ENCODE measurements at places on chromosomes 3 and 15.

DNA sequence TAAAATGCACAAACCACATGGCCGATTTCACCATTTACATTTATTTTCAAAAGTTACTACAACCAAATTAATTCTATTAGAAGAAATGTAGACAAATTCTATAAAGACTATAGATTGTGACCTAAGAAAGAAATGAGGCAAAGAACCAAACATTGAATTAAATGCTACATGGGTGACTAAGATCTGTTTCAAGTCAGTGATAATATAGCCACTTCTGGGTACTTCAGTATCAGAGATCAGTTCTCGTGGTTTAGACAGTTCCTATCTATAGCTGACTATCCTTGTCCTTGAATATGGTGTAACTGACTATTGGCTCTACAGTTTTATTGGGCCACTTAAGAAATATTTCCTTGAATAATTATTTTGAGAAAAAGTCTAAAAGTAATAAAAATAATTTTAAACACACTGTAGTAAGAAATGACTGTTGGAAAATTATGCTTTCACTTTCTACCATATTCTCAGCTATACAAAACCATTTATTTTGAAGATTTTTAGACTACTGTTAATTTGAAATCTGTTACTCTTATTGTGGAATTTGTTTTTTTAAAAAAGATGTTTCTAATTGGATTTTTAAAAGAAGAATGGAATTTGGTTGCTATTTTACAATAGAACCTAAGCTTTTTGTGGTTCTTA lies 14.1 kb downstream of the KCNMB3 start:
- DNase-seq: no peak

DNA sequence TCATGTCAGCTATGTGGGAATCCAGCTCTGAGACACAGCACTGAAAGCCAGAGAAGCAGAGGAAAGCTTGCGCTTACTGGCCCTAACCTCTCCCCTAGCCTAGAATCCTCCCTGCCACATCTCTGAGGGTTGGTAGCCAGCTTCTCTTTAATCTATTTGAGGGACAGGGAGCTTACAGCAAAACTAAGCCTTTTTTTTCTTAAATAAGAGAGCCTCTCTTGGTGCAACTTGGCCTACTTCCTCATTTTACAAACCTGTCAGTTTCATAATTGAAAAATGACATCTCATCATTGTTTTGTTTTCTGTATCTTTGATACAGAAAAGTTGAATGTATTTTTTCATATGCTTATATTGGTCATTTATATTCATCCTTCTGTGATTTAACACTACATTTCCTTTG lies 193.9 kb downstream of the ZNF621 start:
- DNase-seq: peak; percentile 43

DNA sequence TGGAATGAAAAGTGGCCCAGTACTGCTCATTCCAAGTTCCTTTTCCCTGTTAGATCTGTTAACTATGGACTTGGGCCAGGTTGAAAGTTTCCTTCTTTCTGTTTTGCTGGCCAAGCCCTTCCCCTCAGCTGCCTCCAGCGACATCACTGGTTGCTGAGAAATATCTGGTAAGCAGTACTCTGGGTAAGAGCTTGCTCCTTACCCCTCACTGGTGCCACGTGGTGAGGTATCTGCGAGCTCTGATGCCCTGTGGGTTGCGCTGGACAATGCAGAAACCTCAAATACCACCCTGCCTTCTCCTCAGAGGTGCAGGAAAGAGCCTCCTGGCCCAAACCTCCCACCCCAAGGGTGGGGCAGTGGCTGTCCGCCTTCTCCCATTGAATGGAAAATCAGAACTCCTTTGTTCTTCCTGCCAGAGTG lies 42.9 kb upstream of the APH1B start:
- DNase-seq: no peak

GRCh38 chr15:40128766-40129660 lies 20.3 kb upstream of the BMF start:
- no peak for DNase-seq

DNA sequence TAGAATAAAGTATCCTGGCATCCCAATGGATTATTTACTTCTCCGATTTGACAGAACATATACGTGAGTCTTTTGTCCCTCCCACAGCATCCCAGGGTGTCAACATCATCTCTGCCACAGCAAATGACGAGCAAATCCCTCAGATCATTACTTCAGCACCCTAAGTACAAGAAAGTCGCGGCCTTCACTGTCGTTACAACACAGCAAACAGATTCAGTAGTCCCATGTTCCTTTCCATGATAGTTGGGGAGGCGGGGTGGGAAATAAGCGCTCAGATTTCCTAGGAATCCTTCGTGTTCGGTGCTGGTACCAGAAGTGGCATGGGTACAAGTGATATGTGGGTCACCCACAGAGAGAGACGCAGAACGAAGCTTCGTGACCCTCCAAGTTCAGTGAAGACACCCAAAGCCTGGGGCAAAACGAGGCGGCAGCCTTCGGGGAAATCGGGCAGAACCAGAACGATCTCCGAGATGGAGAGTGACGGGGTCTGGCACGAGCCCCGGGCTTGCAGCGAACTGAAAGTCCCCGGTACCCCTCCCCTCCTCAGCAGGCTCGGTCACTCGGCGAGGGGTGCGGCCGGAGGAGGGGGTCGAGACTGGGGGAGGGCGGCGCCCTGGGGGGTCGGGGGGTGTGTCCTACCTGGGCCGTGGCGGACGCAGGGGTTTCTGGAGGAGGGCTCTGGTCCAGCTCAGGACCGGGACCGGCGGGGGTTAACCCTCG lies 619 bp downstream of the TTBK2 start:
- no peak for DNase-seq

DNA sequence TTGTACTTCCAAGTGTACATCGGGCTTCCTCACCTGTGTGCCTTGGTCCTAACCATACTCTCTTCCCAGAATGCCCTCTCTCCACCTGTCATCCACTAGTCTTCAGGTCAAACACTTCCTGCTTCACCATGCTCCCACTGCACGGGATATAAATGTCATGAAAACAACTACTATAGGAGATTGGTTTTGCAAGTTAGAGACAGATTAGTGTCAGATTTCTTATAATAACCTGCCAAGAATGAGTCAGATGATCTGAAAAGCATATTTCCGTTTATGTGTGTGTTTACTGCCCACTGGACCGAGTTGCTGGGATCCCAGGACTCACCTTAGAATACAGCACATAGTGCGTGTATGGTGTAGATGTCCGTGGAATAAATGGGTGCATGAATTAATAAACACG lies 21.4 kb downstream of the PLA1A start:
- DNase-seq: no peak

DNA sequence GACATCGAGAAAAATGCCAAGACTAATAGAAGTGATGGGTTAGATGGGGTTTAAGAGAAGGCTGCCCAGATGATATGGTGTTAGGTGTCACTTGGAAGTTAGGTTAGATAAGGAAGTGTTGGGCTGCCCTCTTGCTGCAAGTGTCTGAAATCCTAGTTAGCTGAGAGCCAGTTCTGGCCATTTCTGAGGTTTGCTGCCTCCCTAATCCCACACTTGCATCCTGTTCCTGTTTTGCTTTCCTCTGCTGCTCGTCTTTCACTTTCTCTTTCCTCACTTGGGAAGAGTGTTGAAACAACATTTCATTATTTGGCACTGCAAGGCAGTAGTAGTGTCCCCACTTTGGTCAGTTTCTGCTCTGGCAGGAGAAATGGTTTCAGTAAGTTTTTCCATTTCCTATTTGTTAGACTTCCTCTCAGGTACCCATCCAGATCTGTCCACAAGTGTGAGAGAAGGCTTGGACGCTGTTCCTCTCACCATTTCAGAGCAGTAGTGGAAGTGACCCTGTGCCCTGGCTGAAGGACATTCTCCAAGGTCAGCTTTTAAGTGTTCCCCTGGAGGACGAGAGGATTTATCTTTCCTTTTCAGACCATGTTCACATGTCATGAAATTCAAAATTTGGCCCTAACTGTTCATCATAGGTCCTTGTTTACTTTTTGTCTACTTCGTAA lies 93.3 kb downstream of the ADAMTSL3 start:
- DNase-seq: peak; percentile 62

DNA sequence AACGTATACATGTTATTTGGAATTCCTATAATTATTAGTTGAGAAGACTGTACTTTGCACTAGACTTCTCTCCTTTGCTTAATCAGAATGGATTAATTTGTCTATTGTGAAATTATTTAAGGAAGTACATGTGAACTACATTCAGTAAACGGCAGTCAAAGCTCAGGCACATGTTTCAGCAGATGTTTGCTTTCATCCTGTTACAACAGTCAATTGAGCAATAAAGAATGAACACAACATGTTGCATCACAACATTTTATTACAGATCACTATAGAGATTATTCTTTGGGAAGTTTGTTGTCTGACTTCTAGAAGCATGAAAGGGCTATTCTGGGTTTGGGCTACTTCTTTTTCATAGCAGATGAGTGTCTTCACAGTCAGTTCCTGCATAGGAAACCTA lies 39.2 kb downstream of the RAB27A start:
- no peak for DNase-seq

- no peak for DNase-seq
These were observed 12.3 kb upstream of the GFM1 start for GRCh38 chr3:158631981-158632380.

GRCh38 chr3:43537225-43537624 lies 84.6 kb downstream of the ANO10 start:
- no peak for DNase-seq

DNA sequence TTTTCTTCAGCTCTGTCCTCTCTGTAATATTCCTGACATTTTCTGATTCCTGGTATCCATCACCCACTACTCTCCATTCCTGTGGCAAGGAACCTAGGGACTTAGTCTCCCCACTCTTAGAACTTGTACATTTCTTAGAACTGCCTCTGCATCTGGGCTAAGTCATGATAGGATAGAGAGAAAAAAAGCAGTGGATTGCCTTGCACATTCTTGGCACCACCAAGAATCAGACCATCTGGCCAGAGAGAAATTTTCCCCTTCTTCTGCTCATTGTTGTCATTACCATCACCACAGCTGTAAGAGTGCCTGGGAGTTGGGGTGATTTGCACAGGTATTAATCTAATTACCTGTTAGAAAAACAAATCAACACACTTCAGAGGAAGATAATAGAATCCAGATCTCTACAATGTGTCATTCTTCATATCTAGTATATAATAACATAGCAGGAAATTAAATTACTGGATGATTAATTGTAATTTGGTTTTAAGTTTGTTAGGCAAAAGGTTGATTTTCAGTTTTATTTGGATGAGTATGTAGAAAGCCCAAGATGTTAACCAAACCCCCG lies 264.8 kb upstream of the ZPLD1 start:
- no peak for DNase-seq

- DNase-seq: no peak
These were observed 169.7 kb upstream of the AGTR1 start for GRCh38 chr3:148528024-148528423.

DNA sequence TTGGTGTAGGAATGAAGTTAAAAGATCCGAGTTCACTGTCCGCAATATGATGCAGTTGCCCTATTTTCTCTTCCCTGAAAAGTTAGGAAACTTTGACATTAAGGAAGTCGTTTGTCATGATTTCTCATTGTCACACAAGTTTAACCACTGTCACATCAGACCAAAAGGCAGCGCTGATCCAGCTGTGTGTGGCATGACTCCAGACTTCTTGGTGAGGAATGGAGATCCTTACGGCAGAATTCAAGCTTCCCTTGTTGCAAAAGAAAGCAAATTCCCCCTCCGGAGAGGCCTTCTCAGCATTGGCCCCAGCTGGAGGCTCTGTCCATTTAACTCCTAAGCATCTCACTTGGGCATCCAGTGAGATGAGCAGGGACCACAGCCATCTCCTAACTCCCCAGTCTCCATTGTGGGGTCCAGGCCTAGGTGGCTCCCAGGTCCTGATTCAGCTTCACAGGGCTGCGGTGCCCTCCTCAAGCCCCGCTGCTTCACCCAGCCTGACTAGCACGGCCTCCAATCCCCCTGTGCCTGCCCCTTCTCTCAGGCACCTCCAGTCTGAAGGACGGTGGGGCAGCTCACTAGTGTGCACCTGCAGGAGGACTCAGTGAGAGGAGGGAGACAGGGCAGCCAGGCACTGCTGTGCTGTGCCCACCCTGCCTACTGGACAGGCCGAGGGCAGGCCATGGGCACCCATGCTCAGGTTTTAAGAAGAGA lies 159.5 kb downstream of the CHSY1 start:
- no peak for DNase-seq

DNA sequence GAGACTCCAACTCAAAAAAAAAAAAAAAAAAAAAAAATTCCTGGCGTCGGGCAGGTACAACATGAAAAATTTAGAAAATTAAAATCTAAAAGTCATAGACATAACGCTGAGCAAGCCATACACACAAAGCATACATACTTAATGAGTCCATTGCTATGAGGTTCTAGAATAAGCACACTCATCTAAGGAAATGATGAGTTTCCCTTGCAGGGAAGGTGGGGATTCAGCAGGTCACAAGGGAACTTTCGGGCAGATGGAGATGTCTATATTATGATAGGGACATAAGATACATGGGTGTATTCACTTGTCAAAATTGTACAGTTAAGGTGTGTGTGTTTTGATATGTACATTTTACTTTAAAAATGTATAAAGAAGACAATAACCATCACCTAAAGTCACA lies 120.2 kb upstream of the LIPC start:
- no peak for DNase-seq

GRCh38 chr3:14208168-14208567 lies 29.6 kb downstream of the LSM3 start:
- DNase-seq: no peak

DNA sequence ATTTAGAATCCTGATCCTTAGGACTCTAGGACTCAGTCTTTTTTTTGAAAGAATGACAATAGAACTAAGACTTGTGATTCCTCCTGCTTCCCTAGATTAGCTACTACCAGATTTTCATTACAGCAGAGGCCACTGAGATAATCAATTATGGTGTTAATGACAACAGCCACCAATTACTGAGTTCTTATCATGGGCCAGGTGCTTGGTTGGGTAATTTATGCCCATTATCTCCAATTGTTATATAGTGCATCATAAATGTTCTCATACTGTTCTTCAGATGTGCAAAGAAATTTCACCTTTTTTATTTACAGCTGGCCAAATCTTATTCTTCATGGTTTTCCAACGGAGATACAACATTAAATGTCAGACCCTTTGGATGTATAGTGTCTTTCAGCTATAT lies 162.9 kb upstream of the CMC1 start:
- no peak for DNase-seq

DNA sequence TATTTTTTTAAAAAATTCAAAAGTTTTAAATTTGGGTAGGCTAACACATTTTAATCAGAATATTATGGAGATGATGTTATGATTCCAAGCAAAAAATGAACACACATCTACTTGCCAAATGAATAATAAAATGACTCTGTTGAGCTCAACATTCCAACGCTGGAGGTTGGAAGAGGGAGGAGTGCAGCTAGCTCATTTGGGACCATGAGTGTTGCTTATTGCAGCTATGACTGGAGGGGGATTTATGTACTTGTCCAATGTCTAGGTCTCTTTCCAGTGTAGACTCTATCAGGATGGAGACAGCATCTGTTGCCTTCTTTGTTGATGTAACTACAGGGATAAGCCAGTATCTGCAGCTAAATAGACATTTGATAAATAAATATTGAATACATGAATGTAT lies 310.6 kb downstream of the CACNA2D3 start:
- DNase-seq: no peak
